ENCODE measurements at places on chromosomes 11 and 22.

DNA sequence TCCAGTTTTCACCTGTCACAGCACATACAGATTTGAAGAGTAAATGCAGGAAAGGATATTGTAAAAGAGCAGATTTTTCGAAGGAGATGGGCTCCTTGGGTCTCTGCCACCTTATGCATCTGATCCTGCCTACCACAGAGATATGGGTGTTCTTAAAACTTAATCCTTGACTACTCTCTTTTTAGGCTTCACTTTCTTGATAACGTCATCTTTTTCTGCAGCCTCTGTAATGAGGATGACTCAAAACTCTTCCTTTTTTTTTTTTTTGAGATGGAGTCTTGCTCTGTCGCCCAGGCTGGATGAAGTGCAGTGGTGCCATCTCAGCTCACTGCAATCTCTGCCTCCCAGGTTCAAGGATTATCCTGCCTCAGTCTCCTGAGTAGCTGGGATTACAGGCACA lies 7.8 kb downstream of the PRR14L start:
- no peak for DNase-seq

DNA sequence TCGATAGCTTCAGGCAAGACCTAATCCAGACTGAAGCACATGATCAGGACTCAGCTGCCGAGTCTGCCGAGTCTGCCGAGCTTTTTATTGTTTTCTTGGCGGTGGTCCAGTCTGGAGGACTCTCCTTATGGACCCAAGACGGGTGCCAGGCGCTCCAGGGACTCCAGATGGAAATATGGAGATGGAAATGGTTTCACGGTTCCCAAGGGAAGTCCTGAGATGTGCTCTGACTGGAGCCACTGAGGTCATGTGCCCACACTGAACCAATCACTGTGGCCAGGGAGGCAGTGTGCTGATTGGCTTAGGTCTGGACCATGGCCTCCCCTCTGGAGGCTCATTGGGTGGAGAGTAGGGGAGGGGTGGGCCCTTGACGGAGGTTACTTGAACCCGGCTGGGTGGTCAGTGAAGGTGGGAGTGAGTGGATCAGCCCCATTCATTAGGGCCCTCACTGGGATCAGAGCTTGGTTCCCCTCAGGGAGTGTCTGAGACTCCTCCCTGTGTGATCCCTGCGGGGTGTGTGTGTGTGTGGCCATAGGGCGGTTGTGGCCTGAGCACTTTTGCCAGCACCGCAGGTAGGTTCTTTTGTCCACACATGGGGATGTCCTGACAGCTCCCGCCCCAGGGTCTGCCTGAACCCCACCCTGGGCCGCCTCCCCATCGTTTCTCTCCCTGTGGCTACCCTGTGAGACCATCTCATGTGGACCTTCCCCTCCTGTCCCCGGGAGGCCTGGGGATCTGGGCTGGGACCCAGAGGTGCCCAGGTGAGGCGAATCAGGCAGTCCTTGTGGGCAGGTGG lies 14.0 kb downstream of the RPS6KA4 start:
- no peak for DNase-seq

- DNase-seq: no peak
Measured at GRCh38 chr11:58024601-58025091, 965 bp downstream of the OR9Q1 start.

- DNase-seq: no peak
Measured at GRCh38 chr11:92939305-92939704, 30.1 kb upstream of the MTNR1B start.

- no peak for DNase-seq
Measured at GRCh38 chr11:118565051-118565450, 680 bp downstream of the IFT46 start.

GRCh38 chr11:16979703-16980622 lies 34.3 kb downstream of the PLEKHA7 start:
- DNase-seq: no peak
